ENCODE measurements at places on chromosomes 12 and 14. TPM values are rescaled to one million over a fixed set of nuclear protein-coding genes. Genes with fewer than 3 reads are reported as not detected.

The GALNT16 gene
- 3.4 TPM for total RNA-seq

The LRR1 gene
- total RNA-seq: 43.8 TPM

The SERPINA10 gene
- not detected for total RNA-seq

The CIT gene
- 14.0 TPM for total RNA-seq

The RNASE3 gene
- total RNA-seq: not detected

The NCKAP5L gene
- total RNA-seq: 8.9 TPM

The HOXC10 gene
- total RNA-seq: 3.8 TPM

The LRRIQ1 gene
- total RNA-seq: 0.62 TPM

The BCL2L14 gene
- not detected for total RNA-seq

The PTHLH gene
- total RNA-seq: 15.4 TPM

The MYH7 gene
- not detected for total RNA-seq

The ITGB7 gene
- total RNA-seq: 0.35 TPM

The AKAP3 gene
- total RNA-seq: 0.05 TPM

The GRIP1 gene
- 1.6 TPM for total RNA-seq

The SYCP3 gene
- not detected for total RNA-seq

The LTA4H gene
- total RNA-seq: 100 TPM

The PLXNC1 gene
- total RNA-seq: 0.06 TPM

The WIF1 gene
- not detected for total RNA-seq

The AKAP6 gene
- total RNA-seq: 0.30 TPM

The CD69 gene
- not detected for total RNA-seq

The SMCO2 gene
- total RNA-seq: 0.17 TPM

The LHX5 gene
- total RNA-seq: not detected

The ASIC1 gene
- 6.1 TPM for total RNA-seq

The NINJ2 gene
- total RNA-seq: 0.56 TPM
